ENCODE measurements at places on chromosomes 1 and 21.
A peak's percentile ranks its signal among the peaks of the same experiment; 100 is the strongest.

DNA sequence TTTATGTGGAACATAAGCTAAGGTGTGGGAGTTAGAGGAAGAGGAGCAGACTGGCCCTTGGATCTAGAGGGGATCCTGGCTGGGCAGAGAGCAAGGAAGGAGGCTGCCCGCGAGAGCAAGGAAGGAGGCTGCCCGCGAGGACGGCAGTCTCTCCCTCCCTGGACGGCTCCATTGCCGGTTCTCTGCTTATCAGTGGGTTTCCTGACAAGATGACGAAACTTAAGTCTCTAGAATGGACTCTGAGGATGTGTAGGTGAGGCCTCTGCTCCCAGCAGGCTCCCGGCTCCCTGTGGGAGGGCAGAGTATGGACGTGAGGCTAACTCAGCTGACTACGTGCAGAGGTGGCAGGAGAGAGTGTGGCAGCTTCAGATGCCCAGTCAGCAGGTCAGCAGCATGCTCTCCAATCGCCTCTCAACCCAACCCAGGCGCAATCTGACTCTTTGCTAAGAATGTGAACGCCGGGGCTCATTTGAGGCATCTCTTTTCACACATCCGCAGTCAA is 6.1 kb downstream of the MYBPHL start:
- DNase-seq: no peak

DNA sequence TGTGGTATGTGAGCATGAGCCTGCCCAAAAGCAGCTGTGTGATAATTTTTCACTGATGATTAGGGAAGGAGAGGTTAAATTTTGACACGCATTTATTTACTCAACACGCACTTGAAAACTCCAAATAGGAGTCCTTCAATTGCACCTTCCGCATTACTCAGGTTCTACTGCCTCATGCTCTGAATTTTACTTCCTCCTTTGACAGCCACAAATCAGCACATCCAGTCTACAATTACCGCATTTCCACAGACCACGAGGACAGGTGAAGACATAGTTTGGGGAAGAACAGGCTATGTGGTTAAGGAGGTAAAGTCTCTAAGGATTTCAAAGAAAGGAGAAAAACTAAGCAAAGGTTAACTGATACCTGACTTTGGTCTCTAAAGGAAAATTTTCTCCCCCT is 2.6 kb downstream of the CAPN8 start:
- DNase-seq: no peak

DNA sequence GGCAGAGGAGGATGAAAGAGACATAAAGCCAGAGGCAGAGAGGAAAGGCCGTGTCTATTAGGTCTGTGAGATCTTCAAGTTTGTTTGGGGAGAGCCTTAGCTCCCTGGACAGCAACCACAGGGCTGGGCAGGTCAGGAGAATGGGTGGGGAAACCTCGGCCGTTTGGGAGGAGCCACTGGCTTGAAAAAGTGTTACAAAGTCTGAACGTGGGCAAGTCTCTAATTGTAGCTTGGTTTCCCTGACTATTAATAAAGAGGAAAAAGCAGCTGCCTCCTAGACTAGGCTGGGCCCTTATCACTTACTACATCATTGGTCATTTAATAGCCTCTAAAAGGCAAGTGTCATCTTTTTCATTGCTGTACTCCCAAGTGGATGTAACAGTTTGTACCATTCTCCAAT is at the start of gene CCDC17:
TSS of gene CCDC17 (minus strand) at position 83 of the 400 bp plus-strand sequence. CDS start 145 bp downstream, outside the sequence.
- DNase-seq: no peak

GRCh38 chr1:200179126-200179780 is 151.7 kb downstream of the NR5A2 start:
- DNase-seq: no peak

GRCh38 chr1:1625824-1626206 is 6.2 kb upstream of the MMP23B start:
- no peak for DNase-seq

DNA sequence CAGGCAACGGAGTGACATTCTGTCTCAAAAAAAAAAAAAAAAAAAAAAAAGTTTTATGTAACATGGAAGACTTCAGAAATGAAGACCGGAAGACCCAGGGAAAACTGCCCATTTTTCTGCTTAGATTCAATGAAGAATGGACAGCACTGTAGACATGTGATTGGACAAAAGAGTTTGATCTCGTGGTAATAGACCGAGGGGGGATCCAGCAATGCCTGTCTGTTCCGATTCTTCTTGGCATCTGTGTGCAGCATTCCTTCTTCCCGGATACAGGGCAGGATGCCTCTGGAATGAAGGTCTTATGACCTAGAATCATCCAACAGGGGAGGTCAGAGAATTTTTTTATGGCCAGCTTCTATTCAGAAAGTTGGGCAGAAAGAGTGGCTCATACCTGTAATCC is 5.6 kb upstream of the LYST start:
- no peak for DNase-seq

DNA sequence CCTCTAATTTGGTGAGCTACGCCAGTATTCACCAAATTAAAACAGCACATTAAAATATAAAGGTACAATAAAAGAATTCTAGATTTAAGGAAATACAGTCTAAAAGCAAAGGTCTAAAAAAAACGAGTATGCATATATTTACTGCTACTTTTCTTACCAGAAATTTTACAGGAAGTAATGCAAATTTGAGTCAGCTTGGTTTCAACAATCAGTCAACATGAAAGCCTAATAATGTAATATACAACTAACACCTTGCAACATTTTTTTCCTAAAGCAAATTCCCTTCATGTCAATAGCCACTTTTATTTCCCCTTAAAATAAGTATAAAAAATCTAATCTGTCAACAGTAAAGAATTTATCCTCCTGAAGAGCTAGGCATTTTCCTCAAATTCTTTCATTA is 11.9 kb downstream of the PTP4A2 start:
- no peak for DNase-seq

DNA sequence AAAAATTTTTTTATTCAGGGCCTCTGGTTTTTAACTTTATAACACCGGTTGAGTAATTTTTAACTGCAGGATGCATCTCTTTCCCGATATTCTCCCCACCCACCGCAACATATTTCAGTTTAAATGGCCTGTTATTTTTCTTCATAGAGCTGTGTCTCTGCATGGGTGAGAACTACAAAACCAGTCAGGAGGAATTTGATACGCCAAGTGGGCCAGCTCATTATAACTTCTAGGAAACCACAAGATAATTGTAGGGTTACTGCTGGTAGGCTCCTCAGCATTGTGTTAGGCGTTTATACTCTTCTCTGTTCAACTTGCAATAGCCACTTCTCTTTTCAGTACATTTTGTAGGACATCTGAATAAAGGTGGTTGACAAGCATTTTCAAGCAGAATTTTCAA is 169.7 kb downstream of the PBX1 start:
- no peak for DNase-seq

GRCh38 chr1:64986903-64987871 is 20.8 kb upstream of the JAK1 start:
- no peak for DNase-seq

- no peak for DNase-seq
Measured at GRCh38 chr1:47161298-47162040, 24.2 kb downstream of the CYP4A22 start.

DNA sequence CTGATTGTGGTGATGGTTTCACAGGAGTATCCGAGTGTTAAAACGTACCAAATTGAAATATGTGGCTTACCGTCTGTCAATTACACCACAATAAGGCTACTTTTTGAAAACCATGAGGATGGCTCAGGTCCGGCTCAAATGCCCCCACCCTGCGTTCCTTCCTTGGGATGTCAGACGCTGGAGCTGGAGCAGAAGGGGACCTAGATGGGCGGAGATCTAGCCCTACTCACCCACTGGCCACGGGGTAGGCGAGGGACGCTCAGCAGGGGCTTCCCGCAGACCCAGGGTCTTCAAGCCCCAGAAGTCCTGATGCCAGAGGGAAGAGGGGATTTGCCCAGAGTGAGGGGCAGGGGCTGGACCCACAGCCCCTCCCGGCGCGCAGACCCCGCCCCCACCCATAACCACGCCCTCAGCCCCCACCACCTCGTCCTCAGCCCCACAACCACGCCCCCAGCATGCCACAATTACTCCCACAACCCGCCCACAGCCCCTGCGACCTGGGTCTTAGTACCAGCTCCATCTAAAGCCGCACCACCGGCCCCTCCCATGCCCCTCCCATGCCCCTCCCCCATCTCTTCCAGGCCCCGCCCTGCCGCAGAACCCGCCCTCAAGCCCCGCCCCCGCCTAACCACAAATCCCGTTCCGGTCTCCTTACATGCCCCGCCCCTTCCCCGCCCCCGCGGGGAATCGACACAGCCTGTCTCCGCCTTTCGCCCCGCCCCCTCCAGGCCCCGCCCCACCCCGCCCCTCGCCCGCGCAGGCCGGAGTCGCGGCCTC is at the start of gene LRRC3:
TSS of gene LRRC3 (plus strand) at position 764 of the 777 bp plus-strand sequence. CDS start 1,135 bp downstream, outside the sequence.
- peak; percentile 90 for DNase-seq

DNA sequence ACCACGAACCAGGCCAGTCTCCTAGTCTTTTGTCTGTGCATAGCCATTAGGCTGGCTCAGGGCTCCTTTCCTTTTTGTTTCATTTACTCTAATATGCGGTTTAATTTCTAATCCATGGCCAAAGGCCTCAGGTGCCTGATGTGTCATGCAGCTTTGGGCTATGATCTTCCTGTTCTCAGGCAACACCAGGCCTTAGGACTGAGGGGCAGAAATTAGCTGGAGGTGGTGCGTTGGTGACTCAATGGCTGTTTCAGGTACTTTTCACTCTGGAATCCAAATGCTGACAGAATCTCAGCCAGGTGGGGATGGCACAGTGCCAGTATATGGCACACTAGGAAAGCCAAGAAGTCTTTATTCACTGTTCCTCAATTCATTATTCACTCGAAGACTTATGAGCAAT is 105.3 kb downstream of the CACNA1E start:
- DNase-seq: no peak

DNA sequence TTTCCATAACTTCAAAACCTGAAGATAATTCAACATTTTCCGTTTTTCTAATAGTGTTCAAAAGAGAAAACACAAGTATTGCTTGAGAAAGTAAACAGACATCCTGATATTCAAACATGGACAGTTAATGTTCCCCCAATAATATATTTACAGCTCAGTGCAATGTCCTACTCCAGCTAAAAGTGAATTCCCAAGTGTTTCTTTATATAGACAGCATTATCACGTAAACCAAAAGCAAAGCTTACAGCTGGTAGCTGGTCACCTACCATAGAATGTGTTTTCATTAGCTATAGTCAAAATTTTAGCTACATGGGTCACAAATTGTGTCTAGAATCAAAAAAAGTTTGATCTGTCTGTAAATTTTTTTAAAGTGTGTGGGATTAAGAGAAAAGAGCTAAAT is 34.9 kb downstream of the WLS start:
- no peak for DNase-seq

GRCh38 chr1:18064534-18064933 is 43.1 kb upstream of the IGSF21 start:
- DNase-seq: no peak

GRCh38 chr1:171062902-171063301 is 27.8 kb upstream of the FMO3 start:
- no peak for DNase-seq

DNA sequence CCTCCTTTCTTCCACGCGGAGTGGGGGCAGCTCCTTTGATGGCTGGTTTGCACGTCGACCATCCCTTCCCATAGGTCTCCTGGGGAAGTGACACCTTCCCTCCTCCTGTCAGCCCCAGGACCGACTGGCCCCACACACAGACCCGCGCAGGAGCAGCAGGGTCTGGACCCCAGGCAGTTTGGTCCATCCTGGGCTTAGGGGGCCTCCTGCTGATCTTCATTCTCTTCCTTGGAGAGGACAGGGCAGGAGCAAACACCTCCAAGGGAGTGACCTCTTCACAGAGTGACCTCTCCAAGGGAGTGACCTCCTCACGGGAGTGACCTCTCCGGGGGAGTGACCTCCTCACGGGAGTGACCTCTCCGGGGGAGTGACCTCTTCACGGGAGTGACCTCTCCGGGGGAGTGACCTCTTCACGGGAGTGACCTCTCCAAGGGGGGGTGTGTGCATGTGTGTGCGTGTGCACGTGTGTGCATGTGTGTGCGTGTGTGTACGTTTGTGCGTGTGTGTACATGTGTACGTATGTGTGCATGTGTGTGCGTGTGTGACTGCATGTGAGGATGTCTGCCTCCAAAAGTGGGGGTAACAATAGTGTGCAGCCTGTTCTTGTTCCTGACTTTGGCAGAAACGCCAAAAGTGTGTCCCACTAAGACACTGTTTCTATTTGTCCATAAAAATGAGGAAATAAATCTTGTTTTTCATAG is 29.8 kb downstream of the COL6A1 start:
- no peak for DNase-seq

DNA sequence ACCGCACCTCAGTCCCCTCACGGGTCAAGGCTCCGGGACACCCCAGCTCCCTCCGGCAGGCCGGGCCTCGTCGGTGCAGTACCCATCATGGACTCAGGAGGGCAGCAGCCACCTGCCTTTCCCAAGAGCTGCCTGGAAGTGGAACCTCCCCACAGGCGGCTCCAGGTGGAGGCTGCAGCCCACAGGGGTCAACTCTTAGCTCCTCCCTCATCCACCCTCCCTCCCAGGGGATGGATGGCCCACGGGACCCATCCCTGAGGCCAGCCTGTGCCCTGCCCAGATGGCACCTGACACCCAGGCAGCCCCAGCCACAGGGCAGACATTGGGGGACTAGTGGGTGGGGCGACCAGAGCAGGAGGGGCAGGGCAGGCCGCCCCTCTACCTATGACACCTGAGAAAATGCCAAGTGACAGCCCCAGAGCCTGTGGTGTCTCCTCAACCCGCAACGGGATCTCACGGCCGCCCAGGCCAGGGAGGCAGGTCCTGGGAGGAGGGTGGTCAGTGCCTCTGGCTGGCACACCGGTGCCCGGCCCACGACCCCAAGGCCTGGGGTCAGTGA is 1.2 kb upstream of the ARHGEF16 start:
- DNase-seq: peak; percentile 92

- no peak for DNase-seq
Measured at GRCh38 chr1:57163325-57163724, 197.5 kb upstream of the C8B start.

GRCh38 chr1:219121679-219122078 is 52.0 kb upstream of the LYPLAL1 start:
- DNase-seq: no peak

- DNase-seq: no peak
Measured at GRCh38 chr1:32618673-32619221, 31.6 kb downstream of the ZBTB8OS start.

DNA sequence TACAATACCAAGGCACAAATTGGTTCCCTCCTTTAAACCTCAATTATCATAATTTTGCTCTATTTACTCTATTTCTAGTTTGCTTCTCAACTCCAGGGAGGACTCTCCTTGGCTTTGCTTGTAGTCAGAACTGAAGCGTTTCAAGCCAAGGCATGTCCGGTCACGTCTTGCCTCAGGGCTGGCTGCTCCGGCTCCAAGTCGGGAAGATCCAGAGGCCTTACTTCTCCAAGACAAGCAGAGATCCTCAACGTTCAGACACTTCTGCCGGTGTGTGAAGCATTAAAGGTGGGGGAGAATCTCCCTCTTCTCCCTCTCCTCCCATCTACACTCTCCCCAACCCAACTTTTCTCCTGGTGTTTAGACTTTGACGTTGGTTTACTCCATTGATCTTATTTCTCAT is 7.2 kb upstream of the HHAT start:
- DNase-seq: peak; percentile 73

GRCh38 chr1:66681686-66682085 is 70.6 kb upstream of the DYNLT5 start:
- DNase-seq: no peak

- no peak for DNase-seq
Measured at GRCh38 chr1:30511106-30511505, 212.3 kb downstream of the MATN1 start.

GRCh38 chr1:39081271-39082009 is 55.3 kb downstream of the NDUFS5 start:
- peak; percentile 37 for DNase-seq
